ENCODE measurements at places on chromosomes 7 and 10. TPM values are rescaled to one million over a fixed set of nuclear protein-coding genes. Genes with fewer than 3 reads are reported as not detected.

GRCh38 chr7:17009007-17009719 is 127.4 kb upstream of the AGR3 start:
- DNase-seq, result no peak

- no peak for DNase-seq
These were observed 79.6 kb downstream of the SLIT1 start for GRCh38 chr10:97106207-97106606.

DNA sequence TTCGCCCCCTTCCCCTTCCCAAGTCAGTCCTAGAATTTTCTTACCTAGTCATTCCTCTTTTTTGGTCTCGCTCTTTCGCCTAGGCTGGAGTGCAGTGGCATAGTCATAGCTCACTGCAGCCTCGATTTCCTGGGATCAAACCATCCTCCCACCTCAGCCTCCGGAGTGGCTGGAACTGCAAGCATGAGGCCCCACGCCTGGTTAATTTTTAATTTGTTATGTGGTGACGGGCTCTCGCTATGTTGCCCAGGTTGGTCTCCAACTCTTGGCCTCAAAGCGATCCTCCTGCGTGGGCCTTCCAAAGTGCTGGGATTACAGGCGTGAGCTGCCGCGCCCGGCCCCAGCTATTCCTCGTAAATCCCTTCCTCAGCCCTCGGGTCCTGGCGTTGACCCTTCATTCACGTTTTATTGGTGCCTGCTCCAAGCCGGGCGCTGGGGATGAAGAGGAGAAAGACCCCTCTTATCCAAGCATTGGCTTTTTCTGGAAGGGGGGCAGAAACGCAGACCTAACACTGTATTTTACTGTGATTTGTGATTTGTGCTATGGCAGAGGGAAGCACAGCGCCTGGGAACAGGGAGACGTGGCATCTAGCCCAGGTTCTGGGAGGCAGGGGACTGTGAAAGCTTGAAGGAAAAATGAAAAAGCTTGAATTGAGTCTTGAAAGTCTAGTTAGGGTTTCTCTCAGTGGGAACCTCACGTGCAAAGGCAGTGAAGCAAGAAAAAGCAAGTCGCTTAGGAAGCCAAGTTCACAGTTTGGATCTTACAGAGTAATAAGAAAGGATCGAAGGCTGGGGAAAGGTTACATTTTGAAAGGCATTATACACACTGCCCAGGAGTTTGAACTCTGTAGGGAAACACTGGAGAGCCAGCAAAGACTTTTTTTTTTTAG is 516 bp downstream of the ZNHIT1 start:
- no peak for DNase-seq

DNA sequence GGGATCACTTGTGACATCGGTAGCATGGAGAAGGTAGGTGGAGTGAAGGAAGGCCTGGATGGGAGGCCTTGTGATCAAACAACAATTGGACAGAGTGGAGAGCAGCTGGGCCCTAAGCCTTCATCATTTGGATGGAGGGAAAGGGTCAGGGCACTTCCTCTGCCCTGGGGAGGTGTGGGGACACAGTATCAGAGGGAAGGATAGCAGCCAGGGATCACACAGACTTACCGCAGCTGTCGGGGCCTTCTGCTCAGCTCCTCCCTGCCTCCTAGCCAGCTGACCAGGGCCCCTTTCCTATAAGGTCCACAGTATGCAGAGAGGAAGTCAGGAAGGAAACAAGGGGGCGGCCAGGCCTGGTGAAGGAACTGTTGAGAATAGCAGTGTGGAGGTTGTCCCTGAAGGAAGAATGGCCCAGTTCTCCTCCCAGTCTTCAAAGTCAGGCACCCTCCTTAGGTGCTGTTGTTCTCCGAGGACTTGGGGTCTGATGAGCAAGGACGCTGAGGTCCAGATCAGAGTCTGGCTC is 62.1 kb downstream of the ABCC2 start:
- no peak for DNase-seq

DNA sequence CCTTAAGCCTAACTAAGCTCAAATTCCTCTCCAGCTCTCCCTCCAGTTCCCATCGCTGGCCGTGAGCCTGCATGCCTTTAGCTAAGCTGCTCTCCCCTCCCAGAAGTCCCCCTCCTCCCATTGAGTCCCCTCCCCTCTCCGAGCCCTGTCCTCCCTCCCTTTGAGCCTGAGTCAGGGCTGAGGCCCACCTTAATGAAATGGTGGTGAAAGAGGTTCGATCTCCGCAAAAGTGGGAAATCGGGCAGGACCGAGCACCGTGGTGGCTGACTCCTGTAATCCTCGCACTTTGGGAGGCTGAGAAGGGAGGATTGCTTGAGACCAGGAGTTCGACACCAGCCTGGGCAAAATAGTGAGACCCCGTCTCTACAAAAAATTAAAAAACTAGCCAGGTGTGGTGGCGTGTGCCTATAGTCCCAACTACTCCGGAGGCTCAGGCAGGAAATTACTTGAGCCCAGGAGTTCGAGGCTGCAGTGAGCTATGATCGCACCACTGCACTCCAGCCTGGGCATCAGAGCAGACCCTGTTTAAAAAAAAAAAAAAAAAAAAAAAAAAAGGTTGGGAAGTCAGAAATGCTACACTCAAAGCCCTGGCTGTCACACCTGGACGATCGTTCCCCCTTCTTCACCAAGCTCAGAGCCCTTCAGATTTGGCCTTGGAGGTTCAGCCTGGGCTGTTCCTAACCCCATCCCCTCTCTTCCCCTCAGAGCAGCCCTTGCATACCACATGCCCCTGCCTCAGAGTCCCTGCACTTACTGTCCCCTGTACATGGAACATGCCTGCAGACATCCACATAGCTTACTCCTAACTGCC is 995 bp upstream of the CLDN3 start:
- no peak for DNase-seq

- DNase-seq, result no peak
These were observed 27.7 kb upstream of the NRBF2 start for GRCh38 chr10:63105225-63106110.

GRCh38 chr7:151752037-151752436 is 124.9 kb downstream of the PRKAG2 start:
- DNase-seq, result no peak

DNA sequence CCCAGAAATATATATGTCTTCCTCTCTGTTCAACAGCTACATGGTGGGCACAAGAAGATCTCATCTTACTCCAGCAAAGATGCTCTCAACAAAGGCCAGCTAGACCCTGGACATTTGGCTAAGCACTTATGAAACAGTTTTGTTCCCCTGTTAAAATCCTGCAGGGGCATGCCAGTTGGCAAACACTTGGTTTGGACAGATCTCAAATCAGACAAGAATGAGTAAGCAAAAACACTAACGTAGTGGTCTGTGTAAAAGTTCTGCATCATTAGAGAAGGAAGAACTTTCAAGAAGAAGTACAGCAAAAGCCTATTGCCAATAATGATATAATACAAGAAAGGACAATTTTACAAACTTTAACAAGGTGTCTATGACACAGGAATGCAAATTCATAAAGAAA is 125.6 kb downstream of the CALN1 start:
- DNase-seq, result no peak

Gene TMEM254
- total RNA-seq, result 9.9 TPM

Gene MYH16
- total RNA-seq, result not detected

Gene FOXI2
- total RNA-seq, result not detected

Gene GLI3
- not detected for total RNA-seq

Gene CDHR3
- 0.31 TPM for total RNA-seq

Gene H2BK1
- total RNA-seq, result not detected

Gene MALRD1
- not detected for total RNA-seq

Gene LIPK
- not detected for total RNA-seq

Data from activated CD8-positive, alpha-beta T cell treated with anti-CD3 and anti-CD28 coated beads, Interleukin-2, amount 10 ng/mL, durations not matched to agents 7 days and 5 days (primary cell).